IMR-90 (cell line): ENCODE measurements at places on chromosomes 12 and 14. TPM values are rescaled to one million over a fixed set of nuclear protein-coding genes. Genes with fewer than 3 reads are reported as not detected.
A peak's percentile ranks its signal among the peaks of the same experiment; 100 is the strongest.

- H3K27ac ChIP-seq, result no peak overlapping the region; the same call in 1 of the 2 replicates
- H3K4me3 ChIP-seq, result no peak overlapping the region
- DNase-seq, result peak; percentile 35
- H3K36me3 ChIP-seq, result no peaks in the 10 kb centered on the region
- peaks cover 8% of the 10 kb centered on the region for H3K4me1 ChIP-seq
These were observed 24.5 kb upstream of the SPTLC2 start for GRCh38 chr14:77640756-77641533.

GRCh38 chr14:104288272-104288671, 149.9 kb downstream of the KIF26A start:
- H3K4me1 ChIP-seq, result no peaks in the 10 kb centered on the region
- H3K27me3 ChIP-seq, result no peaks in the 10 kb centered on the region
- no peak overlapping the region for H3K4me3 ChIP-seq
- H3K36me3 ChIP-seq, result no peaks in the 10 kb centered on the region
- DNase-seq, result no peak

GRCh38 chr14:45038865-45039264, 45.1 kb upstream of the PRPF39 start:
- H3K27ac ChIP-seq, result no peak overlapping the region
- no peaks in the 10 kb centered on the region for H3K27me3 ChIP-seq
- no peak for DNase-seq

The PZP gene
- total RNA-seq, result not detected in 2 replicates

The SLCO1B1 gene
- total RNA-seq, result not detected in 2 replicates

- no peaks in the 10 kb centered on the region for H3K27me3 ChIP-seq
- DNase-seq, result no peak
- H3K36me3 ChIP-seq, result peaks cover 1% of the 10 kb centered on the region; the same call in 1 of the 2 replicates
- no peak overlapping the region for H3K4me3 ChIP-seq
These were observed 62.9 kb downstream of the DPF3 start for GRCh38 chr14:72830786-72831594.

DNA sequence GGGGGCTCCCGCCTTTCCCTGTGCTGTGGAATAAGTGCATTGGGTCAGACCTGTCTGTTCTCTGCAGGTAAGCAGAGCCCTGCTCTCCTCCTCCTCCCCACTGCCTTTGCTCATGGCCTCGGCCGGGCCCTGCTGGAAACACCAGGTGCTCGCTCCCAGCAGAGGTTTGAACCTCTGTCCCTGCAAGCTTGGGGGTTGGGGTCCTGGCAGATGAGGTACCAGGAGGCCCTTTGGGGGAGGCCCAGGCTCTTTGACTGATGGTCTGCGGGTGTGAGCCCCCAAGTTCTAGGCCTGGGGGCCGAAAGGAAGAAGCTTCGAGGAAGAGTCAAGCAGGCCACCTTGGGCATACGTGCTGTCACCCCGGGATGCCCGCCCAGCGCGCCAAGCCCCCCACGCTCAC, 22.1 kb upstream of the CEP170B start:
- no peak overlapping the region for H3K27ac ChIP-seq
- no peaks in the 10 kb centered on the region for H3K36me3 ChIP-seq
- H3K4me3 ChIP-seq, result no peak overlapping the region
- no peaks in the 10 kb centered on the region; the same call in 1 of the 2 replicates for H3K4me1 ChIP-seq

DNA sequence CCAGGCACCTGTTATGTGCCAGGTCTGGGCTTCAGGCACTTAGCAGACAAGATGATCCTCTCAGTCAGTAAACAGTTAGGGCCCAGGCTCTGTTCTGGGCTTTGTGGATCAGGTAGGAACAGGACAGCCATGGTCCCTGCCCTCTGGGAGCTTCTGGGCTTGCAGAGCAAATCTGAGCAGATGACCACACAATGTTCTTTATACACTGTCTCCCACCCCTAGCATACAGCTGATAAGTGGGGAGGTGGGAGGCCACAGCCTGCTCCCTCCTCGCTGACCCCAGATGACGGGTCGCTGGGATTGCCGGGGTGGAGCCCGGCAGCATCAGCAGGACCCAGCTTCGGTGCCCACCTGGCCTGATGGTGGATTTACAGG, 53.1 kb upstream of the RIN3 start:
- H3K27ac ChIP-seq, result no peak overlapping the region
- peaks cover 6% of the 10 kb centered on the region for H3K4me1 ChIP-seq
- DNase-seq, result no peak
- H3K36me3 ChIP-seq, result no peaks in the 10 kb centered on the region

DNA sequence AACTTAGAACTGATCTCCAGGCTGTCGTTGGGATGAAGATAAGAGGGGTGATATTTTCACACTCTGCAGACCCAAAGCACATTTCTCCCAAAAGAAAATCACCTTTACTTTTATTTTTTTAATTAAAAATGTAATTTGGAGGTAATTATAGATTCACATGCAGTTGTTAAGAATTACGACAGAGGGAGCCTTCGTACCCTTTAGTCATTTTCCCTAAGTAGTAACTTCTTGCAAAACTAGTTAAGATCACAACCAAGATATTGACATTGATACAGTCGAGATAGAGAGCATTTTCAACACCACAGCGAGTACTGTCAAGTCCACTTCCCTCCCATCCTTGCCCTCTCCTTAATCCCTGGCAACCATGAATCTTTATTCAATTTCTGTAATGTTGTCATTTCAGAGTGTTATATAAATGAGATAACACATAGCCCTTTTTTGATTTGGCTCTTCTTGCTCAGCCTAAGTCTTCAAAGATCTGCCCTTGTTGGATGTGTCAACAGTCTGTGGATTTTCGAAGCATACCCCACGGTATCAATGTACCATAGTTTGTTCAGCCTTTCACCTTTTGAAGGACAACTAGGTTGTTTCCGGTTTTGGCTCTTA, 39.6 kb downstream of the DNAH10 start:
- H3K27me3 ChIP-seq, result peaks cover 12% of the 10 kb centered on the region
- no peak overlapping the region for H3K4me3 ChIP-seq
- H3K27ac ChIP-seq, result no peak overlapping the region
- no peaks in the 10 kb centered on the region for H3K36me3 ChIP-seq
- H3K4me1 ChIP-seq, result no peaks in the 10 kb centered on the region

DNA sequence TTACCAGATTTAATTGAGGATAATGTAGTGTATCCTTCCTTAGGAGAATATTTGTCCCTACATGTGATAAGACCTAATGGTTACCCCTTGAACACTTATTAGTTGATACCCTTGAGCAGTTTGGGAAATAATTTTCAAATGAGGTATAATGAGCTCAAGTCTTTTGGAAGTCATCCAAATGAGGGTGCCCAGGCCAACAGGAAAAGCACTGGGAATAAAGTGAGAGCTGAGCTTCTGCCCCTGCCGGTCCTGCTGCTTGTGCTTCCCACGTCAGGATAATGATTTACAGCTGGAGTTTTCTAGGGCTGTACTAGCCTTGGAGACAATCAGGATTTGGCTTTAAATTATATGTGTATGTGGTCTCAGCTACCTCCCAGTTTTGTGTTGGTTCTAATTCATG, 178.8 kb upstream of the FRMD6 start:
- no peak for DNase-seq
- H3K4me3 ChIP-seq, result no peak overlapping the region
- H3K36me3 ChIP-seq, result no peaks in the 10 kb centered on the region
- H3K27me3 ChIP-seq, result no peaks in the 10 kb centered on the region
- H3K27ac ChIP-seq, result no peak overlapping the region
- peaks cover 10% of the 10 kb centered on the region; the same call in 1 of the 2 replicates for H3K4me1 ChIP-seq

DNA sequence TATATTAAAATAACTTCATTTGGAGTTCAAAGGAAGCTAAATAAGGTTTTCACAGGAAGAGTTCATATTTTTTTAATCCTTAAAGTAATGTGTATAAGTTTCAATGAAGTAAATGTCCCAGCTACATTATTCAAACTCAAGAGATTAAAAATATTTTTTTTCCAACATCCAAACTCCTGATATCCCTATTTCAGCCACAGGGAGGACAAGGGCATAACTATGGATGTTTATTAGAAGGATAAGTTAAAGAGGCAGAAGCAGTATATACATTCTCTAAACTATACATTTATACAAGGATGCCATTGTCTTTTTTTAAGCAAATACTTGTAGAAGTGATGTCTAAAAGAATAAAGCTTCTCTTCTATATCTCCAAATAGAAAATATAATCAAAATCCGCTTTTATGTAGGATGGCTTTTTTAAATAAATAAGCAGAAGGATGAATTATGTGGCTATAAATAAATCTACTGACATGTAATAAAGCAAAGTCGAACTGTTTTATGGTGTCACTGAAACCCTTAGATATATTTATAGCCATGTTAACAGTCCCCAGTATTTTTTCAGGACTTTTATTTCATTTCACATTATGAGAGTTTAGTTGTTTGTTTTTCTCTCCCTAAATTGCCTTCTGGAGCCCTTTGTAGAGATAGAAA, 936.5 kb downstream of the DIO2 start:
- no peak overlapping the region for H3K27ac ChIP-seq
- peaks cover 14% of the 10 kb centered on the region for H3K27me3 ChIP-seq
- DNase-seq, result peak; percentile 20

DNA sequence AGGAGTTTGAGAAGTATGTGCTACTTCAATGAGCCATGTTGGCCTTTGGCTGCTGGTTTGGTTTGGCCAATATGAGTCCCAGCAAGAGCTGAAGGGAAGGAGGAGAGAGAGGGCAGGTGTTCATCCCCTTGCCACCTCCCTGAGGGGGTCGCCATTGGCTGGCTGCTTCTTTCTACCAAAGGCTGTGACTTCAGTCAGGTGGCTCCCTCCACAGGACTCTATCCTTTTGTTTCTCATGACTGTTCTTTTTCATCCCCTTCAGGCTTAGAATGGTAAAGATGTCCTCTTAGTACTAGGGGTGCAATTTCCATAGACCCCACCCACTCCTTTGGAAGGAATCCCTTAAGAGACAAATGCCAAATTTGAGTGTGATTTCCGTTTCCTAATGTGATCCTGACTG, 31.2 kb upstream of the OTOGL start:
- DNase-seq, result no peak
- H3K27ac ChIP-seq, result no peak overlapping the region
- peaks cover 3% of the 10 kb centered on the region; the same call in 1 of the 2 replicates for H3K4me1 ChIP-seq
- H3K36me3 ChIP-seq, result no peaks in the 10 kb centered on the region
- no peaks in the 10 kb centered on the region for H3K27me3 ChIP-seq

GRCh38 chr12:127888943-127889719, 377.8 kb upstream of the TMEM132C start:
- no peak for DNase-seq
- H3K27ac ChIP-seq, result no peak overlapping the region
- no peaks in the 10 kb centered on the region for H3K27me3 ChIP-seq
- H3K36me3 ChIP-seq, result no peaks in the 10 kb centered on the region
- H3K4me3 ChIP-seq, result no peak overlapping the region

DNA sequence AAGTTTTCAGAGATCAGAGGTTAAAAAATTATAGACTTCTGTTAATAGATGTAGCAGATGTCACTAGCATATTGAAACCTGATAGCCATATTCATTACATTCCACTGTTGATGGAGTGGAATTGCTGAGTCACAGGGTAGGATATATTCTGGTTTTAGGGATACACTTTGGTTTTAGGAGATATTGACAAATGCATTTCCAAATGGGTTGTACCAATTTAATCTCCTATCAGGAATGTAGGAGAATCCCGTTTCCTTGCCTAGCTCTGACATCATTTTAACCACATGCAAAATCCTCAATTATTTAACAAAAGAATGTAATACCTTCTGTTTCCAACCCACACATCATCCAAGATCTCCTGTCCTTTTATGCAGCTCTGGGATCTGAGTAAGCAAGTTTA, 30.7 kb upstream of the ESR2 start:
- H3K4me3 ChIP-seq, result no peak overlapping the region
- no peaks in the 10 kb centered on the region for H3K36me3 ChIP-seq
- peak; percentile 47 for DNase-seq
- no peaks in the 10 kb centered on the region for H3K27me3 ChIP-seq
